Muscle of arm (tissue), 14 donors: ENCODE measurements at places on chromosomes 6 and 20.
A peak's percentile ranks its signal among the peaks of the same experiment; 100 is the strongest.

DNA sequence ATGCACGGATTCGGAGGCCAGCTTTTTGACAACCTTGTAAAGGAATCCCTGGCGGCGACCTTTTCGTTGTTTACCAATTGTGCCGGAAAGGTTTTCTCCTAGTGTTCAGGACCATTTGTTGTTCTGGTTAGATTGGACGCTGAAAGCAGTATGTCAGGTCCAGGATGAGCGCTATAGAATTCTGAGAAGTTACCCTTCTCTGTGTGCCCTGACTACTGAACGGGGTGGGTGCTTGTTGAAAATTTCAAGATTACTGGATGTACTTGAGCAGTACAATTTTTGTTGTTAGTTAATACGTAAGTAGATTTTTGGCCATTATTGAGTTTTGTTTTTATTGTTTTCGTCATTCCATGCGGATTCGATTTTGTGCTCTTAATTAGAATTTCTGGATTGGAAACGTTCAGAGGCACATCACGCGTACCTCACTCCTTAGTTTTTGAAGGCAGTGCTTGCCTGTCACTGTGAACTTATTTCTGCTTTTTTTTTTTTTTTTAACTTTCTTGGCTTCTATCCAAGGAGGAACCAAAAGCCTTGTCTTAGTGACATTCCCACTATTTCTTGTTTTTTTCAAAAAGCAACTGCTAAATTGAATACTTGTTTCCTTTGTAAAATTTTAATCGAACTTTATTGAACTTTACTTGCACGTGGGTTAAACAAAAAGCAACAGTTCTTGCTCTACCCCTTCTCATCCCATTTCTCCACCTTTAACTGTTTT lies 898 bp downstream of the XRN2 start:
- DNase-seq = peak; percentile 41

DNA sequence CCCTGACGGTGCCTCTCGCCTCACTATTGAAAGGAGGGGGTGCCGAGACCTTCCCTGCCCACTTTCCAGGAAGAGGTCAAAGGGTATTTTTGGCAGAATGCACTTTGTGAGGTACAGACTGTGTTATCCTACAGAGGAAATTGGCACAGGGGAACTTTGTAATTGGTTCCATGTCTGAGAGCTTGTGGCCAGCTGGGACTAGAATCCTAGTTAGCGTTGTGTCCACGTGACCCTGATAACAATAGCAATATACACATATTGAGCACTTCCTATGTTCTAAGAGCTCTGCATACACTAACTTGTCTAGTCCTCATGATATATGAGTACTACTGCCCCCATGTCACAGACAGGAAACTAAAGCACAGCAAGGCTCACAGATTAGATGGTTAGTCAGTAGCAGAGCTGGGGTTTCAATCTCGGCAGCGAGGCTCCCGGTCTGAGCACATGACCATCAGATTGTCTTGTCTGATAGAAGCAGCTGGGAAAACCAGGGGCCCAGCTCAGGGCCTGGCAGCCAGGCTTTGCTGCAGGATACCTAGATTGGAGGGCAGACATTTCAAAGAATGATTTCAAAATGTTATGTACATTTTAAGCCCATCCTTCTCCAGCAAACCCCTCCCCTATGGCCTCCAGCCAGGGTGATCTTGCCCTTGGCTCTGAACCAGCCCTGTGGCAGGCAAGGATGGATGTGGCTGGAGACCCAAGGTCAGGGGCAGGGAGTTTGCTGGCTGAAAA lies 1.4 kb downstream of the MAPK13 start:
- DNase-seq = no peak

- no peak for DNase-seq
Observed at GRCh38 chr20:35306931-35307517, 14.8 kb upstream of the FAM83C start.

DNA sequence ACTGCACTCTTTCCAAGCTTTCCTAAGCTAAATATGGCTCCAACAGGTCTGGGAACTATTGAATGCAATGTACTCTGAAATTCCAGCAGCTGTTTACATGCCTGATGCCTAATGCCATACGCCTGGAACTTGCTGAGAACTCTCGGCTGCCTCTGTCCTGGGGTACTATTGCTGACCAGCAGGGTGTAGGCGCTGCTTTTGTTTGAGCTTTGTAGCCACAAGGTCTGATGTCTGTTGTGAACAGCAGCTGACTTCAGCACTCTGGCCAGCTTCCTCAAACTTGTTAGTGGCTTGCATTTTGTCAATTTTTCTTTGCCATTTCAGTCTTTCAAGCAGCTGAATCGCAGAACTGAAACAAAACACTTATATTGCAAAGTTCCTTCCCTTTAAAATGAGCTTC lies 26.7 kb downstream of the SAYSD1 start:
- peak; percentile 45 for DNase-seq

- no peak for DNase-seq
Observed at GRCh38 chr6:142444376-142444775, 142.6 kb downstream of the ADGRG6 start.

GRCh38 chr6:118697554-118697953 lies 46.2 kb upstream of the CEP85L start:
- no peak for DNase-seq

DNA sequence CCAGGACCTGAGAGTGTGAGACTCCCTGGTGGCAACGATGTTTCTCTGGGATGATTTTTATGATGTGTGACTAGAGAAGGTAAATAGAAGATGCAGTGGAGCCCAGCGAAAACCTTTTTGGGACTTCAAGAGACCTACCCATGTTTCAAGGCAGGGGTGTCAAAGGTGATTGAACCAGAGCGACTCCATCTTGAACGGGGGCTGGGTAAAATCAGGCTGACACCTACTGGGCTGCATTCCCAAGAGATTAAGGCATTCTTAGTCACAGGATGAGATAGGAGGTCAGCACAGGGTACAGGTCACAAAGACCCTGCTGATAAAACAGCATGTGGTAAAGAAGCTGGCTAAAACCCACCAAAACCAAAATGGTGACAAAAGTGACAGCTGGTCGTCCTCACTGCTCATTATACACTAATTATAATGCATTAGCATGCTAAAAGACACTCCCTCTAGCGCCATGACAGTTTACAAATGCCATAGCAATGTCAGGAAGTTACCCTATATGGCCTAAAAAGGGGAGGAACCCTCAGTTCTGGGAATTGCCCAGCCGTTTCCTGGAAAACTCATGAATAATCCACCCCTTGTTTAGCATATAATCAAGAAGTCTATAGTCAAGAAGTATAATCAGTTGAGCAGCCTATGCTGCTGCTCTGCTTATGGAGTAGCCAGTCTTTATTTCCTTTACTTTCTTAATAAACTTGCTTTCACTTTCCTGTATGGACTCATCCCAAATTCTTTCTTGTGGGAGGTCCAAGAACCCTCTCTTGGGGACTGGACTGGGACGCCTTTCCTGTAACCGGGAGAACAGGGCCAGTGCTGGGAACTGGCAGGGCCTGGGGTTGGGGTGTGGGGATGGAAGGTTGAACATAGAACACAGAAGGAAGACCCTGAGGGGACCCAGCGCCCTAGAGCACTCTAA lies 526.4 kb downstream of the QKI start:
- DNase-seq = no peak

- no peak for DNase-seq
Observed at GRCh38 chr20:48822879-48823385, 4.9 kb downstream of the PREX1 start.

GRCh38 chr20:14956538-14956937 lies 619.1 kb upstream of the FLRT3 start:
- no peak for DNase-seq

DNA sequence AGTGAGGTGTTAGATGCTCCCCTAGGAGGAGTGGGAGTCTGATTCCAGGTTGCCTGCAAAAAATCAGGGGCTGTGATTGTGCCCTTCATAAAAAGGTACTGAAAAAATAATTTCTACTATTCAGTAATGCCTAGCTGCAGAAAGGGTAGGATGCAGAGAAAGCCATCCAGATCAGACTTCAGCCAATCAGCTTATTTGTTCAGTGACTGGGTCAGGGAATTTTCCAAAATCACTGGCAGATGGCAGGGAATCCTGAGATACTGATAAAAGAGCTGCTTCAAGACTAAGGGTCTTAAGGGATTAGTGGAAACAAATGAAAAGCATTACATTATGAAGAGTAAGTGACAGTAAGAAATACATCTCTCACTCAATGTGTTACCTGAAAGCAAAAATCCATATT lies 42.8 kb upstream of the MTRF1L start:
- DNase-seq = no peak

DNA sequence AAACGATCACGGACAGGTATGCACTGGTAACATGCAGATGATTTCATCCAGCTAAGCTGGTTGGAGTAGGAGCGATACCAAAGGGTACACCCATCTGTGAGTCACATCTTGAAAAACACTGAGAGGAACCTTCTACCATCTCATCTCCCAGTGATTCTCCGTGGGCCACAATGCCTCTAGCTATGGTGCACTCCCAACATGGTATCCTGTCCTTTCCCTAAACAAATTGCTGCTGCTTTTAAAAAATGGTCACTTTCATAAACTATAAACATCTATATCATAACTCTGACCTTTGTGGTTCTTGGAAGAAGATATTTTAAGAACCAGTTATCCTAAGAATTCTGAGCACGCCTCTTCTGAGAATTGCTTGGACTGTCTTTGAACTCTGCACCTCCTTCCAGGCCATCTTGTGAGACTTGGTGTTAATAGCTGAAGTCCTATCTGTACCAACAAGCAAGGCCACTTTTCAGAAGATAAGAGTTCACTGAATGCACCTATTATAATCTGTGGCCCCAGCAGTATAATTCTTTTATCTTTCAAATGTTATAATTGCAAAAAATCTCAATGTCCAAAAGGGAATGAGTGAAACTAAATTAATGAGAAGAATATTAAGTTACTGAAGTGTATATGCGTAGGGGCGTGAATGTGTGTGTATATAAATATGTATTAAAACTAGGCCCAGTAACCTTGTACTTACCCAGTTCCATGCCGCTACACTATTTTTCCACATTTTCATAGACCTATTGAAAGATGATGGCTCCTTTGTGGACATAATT lies 70.5 kb upstream of the TPD52L1 start:
- no peak for DNase-seq

- DNase-seq = no peak
Observed at GRCh38 chr6:146345598-146345997, 198.0 kb upstream of the RAB32 start.

GRCh38 chr6:31750411-31751022 lies 10.7 kb downstream of the MSH5 start:
- DNase-seq = no peak

GRCh38 chr20:44585057-44585963 lies 2.9 kb downstream of the PKIG start:
- DNase-seq = no peak

GRCh38 chr6:82251942-82252341 lies 4.4 kb upstream of the IBTK start:
- DNase-seq = no peak

- no peak for DNase-seq
Observed at GRCh38 chr6:166289207-166290060, 18.8 kb downstream of the PRR18 start.

DNA sequence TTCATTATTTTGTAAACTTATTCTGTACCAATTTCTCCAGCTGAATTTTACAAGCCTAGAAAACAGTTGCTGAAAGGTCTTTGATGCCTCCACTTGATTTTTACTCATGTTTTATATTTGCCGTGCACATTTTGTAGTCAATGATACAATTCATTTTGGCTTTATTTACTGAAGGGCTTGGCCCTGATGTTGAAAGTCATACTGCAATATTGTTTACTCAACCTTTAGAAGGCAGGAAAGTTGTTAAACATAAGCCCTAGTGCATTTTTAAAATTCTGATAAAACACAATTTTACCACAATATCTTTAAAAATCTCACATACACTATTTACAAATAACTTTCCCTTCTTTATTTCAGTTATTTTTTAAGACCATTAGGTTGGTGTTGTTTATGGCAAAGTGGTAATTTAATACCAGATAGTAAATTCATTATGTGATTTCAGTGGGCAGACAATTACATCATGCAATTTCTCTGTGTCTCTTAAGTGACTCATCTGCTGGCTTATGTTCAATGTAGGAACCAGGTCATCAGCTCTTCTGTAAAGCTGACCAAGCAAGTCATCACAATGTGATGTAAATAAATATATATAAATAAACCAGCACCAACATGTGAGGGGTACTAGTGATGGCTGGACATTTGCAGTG lies 121.1 kb upstream of the SLC35B3 start:
- DNase-seq = no peak

GRCh38 chr6:40915165-40915564 lies 123.9 kb downstream of the UNC5CL start:
- no peak for DNase-seq

DNA sequence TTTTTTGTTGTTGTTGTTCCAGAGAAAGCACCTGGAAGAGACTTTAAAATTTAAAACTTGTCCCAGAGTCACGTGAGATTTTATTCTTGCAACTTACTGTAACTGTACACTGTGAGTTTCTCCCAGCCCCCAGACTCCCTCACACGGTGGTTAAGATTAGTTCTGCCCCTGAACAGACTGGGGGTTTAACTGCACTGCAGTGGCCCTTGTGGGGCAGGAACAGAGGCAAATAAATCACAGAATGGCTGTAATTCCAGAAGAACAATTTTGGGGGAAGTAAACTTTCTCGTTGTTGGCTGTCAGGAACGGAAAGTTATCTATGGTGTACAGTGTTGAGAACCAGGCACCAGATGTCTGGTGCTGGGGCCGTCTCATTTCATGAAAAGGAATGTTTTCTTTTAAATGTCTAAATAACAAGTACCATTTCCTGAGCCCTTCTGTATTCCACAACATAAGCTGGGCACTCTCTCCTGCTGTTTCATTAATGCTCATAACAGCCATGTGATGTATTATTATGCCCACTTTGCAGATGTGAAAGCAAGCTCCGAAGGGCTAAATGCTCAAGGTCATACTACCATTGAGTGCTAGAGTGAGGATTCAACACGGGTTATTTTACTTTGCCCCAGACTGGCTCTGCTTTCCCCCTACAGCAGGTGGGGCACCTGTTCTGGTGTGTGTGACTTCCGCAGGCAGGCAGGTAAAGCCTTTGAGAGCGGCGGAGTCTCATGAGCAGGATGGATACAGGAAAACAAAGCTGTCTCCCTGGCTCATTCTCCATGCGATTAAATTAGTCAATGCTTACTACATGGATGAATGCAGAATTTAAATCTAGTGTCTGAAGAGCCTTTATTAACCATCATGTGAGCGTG lies 30.5 kb downstream of the CNKSR3 start:
- DNase-seq = peak; percentile 49

- DNase-seq = no peak
Observed at GRCh38 chr6:133259561-133259960, 18.4 kb downstream of the EYA4 start.

GRCh38 chr6:78749326-78749725 lies 118.0 kb upstream of the IRAK1BP1 start:
- no peak for DNase-seq

DNA sequence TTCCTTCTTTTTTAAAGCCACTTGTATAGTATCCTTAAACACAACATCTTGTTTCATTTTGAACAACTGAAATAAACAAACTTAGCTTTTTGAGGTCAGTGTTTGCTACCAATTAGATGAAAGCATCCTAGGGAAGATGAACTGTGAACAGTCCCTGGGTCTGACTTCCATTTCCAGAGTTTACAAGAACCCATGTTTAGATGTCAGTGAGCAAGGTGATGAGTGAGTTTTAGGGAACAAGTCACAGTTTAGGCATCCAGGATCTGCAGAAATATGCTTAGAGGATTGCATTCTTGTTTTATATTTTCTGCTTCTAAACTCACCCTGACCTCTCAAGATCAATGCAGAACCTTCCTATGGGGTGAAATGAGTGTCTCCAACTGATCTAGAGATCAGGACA lies 3.0 kb downstream of the ZC2HC1B start:
- DNase-seq = no peak
